GDM1 (cell line): ENCODE measurements at places on chromosomes 7 and 10.
A peak's percentile ranks its signal among the peaks of the same experiment; 100 is the strongest.

GRCh38 chr7:80634505-80634904, 3.9 kb upstream of the CD36 start:
- DNase-seq: no peak

DNA sequence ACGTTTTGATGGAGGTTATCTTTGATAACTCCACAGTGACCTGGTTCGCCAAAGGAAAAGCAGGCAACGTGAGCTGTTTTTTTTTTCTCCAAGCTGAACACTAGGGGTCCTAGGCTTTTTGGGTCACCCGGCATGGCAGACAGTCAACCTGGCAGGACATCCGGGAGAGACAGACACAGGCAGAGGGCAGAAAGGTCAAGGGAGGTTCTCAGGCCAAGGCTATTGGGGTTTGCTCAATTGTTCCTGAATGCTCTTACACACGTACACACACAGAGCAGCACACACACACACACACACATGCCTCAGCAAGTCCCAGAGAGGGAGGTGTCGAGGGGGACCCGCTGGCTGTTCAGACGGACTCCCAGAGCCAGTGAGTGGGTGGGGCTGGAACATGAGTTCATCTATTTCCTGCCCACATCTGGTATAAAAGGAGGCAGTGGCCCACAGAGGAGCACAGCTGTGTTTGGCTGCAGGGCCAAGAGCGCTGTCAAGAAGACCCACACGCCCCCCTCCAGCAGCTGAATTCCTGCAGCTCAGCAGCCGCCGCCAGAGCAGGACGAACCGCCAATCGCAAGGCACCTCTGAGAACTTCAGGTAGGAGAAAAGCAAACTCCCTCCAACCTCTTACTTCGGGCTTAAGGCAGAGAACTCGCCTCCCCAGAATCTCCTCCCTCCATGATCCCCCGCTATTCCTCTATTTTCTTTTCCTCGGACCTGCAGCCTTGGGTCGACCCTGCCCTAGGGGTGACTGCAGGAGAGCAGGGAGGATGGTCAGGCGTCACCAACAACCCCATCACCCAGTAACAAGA, at the start of gene SERPINE1:
Gene SERPINE1, plus strand, starts transcription at position 454 of the 809 bp plus-strand sequence. CDS start 1,290 bp downstream, outside the sequence.
- peak; percentile 77 for DNase-seq

DNA sequence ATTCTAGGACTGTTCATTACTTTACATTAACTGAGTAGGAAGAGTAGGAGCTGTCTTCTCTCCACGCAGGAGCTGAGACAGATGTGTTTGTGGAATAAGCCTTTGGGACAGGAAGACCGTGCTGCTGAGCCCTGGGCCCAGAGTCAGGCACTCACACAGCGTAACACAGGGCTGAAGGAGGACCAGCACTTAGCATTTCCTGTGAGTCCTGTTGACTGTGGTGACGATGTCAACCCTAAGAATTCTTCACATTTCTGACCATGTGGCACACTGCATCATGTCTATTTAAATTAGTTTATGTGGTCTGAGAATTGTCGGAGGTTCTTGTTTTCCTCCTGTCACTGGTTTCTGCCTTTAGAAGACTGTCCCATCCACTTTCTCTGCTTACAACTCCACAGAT, 117.2 kb downstream of the PIP4K2A start:
- no peak for DNase-seq

DNA sequence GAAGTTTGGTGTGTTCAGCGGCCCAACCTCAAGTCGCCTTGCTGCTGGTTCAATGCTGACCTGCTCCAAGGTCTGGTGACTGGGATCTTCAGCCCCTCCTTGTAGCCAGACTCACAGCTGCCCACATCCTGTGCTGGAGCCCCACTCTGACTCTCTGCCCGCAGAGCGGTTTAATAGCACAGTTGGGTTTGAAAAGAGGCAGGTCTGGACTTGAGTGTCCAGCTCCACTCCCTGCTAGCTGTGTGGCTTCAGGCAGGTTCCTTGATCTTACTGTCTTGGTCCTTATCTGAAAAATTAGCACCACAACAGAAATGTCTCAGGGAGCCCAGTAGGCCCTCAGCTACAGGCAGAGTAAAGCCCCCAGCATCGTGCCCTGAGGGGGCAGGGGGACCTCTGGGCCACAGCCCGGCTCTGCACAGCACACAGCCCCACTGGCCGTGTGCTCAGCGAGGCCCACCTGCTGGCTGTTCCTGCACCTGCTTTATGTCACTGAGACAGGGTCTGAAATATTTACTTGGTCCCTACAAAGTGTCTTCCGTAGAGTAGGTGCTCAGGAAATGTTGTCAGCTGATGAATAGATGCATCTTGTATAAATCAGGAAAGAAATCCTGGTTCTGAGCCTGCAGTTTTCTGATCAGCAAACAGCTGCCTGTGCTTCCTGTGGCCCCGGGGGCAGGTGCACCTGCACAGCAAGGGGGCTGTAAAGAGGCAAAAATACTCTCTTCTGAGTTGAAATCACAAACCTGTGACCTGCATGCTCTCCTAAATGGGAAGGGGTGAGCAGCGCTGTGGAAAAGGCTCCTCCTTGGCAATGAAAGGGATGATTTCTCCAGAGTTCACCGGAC, 155.5 kb downstream of the SVIL start:
- DNase-seq: no peak

DNA sequence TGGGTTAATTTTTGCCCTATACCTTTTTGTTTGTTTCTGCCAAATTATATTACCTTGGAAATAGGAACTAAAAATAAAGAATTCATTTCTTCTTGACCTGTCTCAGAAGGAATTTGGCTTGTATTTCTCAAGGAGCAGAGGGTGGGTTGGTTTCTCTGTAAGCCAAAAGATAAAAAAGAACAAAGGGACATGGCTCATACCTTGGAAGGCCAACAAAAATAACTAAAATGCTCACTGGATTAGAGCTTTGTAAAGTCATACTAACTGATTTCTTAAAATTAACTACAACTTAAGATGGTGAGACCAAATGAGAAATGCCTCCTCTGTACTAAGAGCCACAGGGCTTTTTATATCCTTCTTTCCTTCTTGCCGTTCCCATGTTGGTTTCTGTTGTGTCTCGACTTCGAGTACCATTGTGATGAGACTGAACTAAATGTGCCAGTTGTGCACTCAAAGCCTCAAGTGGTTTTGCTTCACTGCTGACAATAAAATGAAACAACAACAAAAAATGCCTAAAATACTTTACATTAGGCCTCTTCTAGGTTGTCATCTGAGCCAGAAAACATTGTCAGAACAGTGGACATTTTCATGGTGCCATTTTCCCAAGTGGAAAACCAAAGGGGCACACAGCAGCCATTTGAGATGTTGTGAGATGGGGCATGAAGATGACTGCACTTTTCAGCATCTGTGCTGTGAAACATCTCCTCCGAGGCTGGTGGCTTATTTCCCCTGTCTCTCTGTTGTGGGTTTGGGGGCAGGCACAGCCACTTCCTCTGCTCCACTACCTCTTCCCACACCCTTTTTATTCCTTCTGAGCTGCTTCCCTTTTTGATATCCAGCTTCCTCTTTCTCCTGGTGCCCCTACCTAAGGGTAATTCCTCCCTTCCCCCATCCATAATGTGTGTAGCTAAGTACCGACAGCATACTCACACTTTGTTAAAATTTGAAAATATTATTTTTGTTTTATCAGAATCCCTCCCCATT, 51.8 kb upstream of the AGR3 start:
- peak; percentile 94 for DNase-seq

DNA sequence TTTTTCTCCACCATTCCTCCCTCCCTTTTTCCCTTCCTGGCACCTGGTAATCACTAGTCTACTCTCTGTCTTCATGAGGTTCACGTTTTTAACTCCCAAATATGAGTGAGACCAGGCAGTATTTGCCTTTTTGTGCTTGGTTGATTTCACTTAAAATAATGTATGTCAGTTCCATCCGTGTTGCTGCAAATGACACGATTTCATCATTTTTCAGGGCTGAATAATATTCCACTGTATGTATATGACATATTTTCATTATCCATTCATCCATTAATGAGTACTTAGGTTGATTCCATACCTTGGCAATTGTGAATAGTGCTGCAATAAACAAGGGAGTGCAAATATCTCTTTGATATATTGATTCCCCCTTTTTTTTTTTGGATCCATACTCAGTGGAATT, 25.8 kb downstream of the GALNT17 start:
- DNase-seq: no peak

GRCh38 chr10:19158358-19158757, 109.8 kb downstream of the MALRD1 start:
- no peak for DNase-seq

DNA sequence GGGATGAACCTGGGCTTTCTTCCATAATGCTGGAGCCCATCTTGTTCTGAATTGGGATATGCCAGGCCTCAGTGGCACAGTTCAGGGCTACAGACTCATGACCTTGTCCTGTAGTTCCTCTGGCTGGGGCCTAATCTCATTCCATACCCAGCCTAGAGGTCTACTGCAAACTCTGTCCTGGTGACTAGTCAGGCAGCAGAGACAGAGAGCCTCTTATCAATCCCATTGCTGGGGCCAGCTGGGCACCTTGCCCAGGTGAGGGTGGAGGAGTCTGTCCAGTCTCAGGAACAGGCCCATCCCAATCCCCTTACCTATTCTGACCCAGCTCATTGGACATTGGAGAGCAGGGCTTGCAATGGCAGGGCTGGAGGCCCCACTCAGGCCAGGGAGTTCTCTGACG, 28.0 kb upstream of the COMTD1 start:
- DNase-seq: no peak

DNA sequence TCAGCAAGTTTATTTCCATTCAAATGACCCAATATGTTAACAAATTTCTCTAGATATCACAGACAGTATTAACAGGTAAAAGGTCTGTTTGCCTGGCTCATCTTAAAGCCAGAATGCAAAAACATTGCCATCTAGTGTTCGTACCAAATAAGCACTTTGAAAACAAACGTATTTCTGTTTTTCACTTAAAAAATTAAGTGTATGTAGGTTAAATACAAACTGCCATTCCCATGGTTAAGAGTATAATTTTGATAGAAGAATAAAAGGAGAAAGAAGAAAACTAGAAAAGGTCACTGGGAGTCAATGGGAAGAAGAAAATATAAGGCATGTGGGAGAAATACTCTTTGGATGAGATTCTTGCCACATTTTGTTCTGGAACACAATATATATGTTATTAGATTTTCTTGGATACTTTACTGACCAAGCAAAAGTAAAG, 51.0 kb downstream of the ORC5 start:
- DNase-seq: no peak

DNA sequence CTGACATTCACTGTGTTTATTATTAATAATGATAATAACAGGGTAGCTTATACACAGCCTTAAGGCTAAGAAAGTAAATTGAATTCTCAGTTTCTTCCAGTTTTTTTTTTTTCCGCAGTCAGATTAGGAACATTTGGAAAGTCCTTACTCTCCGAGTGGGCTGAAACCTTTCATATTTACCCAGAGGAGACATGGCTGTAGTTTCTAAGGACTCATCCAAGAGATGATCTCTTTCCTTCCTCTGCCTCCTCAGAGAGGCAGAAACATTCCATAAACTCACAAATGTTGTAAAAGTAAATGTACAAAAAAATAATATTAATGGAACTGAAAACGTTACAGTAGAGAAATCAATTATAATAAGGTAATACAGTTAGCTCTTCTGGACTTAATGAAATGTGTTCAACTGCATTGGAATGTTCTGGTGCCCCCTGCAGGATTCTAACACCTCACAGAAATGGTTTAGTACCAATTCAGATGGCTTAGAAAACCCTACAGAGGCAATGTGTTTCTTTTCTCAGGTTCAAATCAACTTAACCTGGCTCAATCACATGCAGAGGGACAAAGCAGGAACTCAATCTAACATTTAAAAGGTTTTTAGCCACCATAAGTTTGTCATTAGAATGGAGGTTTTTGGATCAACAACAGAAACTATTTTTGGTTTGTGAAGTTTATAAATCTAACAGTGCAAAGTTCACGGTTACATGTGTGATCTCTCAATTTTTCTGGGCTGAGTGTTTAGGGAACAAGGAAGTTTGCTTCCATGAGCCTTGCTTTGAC, 71.7 kb downstream of the ICA1 start:
- peak; percentile 8 for DNase-seq

DNA sequence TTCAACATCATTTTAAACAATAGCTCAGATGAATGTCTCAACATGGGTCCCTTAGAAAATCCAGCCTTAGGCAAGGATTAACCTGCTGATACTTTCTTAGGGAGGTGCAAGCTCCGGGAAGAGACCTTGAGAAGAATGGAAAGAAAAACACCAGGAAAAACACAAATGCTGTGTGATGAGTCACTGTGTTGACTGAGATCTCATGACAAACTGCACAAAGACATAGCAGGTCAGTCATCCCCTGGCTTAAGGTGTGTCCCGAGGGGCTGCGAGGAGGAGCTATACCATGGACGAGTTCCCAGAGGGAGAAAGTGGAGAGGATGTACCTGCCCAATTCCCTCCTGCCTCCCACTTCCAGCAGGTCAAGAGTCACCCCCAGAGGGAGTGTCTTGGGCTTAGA, 98.0 kb downstream of the TEX36 start:
- DNase-seq: no peak

GRCh38 chr7:27141923-27142579, 1.4 kb downstream of the HOXA5 start:
- DNase-seq: no peak

DNA sequence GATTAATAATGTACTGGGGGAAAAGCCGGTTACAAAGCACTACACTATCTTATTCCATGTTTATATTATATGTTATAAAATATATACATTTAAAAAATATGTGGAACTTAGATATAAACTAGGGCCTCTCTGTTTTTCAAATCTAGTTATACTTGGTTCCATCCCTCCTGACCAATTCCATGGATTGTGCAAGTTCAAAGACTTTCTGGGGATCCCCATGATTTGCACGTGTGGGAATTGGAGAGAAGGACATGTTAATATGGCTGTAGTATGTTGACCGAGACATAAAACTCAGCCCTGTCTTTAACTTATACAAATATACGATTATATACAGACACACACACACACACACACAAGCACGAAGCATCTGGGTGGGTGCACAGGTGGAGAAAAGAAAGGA, 18.8 kb upstream of the ECHDC3 start:
- DNase-seq: no peak

- DNase-seq: no peak
These were observed 78.9 kb downstream of the ADAM12 start for GRCh38 chr10:126309228-126309883.
